ENCODE measurements at places on chromosomes 11 and 22.

GRCh38 chr22:38733724-38734381, 21.9 kb downstream of the SUN2 start:
- no peak for DNase-seq

DNA sequence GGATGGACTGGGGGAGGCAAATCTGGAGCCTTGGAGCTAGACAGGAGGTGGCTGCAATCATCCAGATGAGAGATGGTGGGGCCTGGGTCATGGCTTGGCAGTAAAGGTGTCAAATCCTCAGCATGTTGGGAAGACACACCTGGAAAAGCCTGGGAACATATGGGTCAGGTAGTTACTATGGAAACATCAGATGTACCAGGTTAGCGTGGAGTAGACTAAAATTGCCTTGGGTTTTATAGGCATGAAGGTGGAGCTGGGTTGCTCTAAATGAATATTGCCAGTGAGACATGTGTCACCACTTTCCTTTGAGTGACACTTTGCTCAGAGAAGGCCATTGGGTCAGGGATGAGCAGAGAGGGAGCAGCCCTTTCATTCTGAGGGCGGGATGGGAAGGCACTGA, 473.7 kb downstream of the TBC1D22A start:
- DNase-seq: no peak

DNA sequence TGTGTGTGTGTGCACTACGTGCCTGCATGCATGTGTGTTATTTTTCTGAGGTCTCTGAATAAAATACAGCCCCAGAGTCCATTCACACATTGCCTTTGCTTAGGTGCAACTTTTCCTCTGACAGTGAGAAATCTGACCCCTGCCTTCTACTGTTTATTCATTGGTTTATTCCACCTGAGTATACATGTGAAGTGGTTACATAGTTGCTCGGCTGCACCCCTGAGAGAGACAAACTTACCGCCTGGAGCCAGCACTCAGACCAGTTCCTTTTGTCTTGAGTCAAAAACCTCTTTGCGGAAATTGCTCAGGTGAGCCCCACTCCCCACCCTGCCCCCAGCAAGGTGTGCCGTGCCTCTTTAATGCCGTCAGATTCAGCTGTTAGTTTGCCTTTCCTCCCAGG, 363.6 kb downstream of the BRD1 start:
- DNase-seq: no peak

DNA sequence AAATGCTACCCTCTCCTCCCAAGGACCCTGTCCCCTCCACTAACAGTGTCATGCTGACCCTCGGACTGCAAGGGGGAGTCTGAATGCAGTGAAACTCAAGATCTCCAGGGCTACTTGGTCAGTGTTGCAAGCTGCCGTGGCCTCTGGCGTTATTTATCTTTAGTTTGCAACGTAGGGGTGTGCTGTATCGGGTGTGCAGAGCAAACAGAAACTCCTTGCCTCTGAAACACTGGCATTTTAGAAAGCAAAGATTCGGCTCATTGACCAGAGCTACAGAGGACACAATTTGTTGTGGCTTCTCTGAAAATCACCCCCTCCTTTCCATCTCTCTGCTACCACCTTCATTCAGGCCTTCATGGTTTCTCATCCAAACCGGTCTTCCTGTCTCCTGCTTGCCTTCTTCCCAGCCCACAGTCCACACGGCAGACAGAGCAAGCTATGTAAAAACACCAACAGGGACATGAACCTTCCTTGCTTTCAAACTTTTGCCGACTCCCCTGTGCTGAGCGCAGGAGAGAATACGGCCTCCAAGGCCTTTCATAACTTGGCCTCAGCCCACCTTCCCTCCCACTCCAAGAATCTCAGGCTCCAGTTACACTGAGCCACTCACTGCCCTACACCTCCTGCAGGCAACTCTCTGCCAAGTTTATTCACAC, 14.9 kb downstream of the FZD4 start:
- DNase-seq: no peak

GRCh38 chr22:47929073-47929472, 1166.6 kb downstream of the TBC1D22A start:
- no peak for DNase-seq

DNA sequence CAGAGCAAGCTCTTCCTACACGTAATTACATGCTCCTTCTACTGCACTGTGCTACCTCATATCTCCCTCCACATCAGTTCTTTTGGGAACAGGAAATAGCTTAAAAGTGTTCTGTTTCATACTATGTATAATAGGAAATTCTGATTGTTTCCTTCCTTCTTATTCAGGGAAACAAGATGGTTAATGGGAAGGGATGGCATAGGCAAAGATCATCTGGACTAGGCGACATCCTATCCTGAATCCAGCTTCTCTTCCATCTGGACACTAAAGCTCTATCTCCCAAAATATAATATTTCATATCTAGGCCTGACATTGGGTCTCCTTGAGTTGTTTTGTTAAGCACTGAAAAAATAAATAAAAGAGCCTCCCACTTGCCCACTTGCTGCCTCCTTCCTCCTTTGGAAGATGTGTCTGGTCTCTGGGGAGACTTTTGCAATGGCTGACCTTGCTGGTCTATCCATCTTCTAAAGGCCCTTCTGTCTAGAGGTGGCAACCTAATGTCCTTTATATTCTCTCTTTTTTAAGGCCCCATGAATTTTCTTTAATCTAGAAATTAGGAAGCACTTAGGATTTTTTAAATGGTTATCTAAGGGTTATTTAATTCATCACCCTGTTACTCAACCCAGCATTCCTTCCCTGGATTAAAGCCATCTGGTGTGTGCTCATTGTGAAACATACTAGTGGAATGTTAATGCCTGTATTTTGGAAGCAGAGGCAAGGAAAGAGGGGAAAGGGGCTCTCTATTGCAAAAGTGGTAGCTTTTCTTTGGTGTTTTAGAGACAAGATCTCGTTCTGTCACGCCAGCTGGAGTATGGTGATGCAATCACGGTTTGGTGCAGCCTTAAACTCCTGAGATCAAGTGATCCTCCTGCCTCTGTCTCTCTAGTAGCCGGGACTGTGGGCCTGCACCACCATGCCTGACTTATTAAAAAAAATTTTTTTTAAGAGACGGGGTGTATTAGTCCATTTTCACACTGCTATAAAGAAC, 20.6 kb downstream of the CLMP start:
- DNase-seq: peak; percentile 99

DNA sequence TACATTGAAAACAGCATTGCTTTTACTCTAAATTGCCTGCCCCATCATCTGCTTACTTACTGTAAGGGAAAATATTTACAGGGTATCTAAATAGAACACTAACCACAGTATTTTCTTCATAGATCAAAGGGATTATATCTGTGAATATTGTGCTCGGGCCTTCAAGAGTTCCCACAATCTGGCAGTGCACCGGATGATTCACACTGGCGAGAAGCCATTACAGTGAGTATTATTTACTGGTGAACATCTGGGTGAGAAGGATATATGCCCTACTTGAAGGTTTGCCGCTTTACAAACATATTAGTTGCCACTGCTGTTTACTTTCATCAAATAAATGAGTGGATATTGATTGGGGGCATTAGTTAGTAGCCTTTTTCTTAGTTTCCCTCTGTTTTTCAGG, 5.9 kb upstream of the CNTF start:
- peak; percentile 57 for DNase-seq

DNA sequence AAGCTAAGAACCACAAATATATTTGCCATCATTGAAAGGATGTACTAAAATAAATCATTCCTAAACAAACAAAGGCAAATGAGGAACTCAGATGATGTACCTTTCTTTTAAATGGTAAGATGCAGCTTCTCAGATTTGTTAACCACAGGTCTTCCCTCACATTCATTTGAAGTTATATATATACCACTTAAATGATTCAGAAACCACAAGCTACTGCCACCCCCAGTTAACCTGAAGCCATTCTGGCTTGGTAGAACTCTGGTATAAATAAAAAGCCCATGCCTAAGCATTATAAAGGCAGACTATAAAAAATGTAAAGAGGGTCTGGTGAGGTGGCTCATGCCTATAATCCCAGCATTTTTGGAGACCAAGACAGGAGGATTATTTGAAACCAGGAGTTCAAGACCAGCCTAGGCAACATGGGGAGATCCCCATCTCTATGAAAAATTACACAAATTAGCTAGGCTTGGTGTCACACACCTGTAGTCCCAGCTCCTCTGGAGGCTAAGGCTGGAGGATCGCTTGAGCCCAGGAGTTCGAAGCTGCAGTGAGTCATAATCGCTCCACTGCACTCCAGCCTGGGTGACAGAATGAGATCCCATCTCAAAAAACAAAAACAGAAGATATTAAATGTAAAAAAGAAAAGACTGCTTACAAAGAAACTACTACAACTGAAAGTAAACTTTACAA, 1185.3 kb downstream of the JRKL start:
- no peak for DNase-seq

- DNase-seq: no peak
These were observed 49.3 kb downstream of the PPME1 start for GRCh38 chr11:74220376-74220775.

DNA sequence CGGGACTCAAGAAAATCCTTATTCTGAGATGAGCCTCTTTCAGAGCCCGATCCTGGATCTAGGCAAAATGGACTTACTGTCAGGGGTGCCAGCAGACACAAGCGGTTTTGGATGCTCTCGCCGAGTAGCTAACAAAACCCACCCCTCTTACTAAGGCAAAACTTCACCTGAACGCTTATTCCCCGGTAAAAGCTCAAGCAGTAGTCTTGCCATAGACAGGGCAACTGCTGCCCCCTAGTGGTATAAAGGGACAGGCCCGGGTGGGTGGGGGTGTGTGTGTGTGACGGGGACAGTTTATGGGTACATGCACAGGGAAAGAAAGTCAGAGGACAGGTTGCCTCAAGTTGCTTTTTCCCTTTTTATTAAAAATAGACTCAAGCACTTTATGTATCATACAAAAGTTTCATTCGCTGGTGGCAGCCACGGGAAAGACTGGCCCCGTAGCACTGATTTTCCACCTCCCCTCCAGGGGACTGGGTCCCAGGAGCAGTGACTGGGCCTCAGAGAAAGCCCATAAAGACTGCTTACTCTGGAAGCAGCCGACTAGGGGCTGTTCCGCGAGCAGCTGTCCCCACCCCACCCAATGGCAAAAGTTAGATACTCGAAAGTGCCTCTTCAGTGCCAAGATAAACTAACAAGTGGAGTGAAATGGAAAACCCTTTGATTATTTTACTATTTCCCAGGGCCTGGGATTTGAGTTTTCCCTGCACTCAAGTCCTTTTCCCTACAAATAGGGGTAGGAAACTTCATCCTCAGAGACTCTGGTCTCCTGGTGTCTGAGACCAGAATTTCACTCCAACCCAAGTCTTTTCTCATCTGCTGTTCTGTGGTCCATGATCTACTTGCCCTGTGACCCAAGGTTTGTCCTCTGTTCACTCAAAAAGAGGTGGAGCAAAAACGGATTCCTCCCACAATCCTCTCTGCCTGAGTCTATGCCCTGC, 4.7 kb downstream of the YPEL4 start:
- peak; percentile 72 for DNase-seq

DNA sequence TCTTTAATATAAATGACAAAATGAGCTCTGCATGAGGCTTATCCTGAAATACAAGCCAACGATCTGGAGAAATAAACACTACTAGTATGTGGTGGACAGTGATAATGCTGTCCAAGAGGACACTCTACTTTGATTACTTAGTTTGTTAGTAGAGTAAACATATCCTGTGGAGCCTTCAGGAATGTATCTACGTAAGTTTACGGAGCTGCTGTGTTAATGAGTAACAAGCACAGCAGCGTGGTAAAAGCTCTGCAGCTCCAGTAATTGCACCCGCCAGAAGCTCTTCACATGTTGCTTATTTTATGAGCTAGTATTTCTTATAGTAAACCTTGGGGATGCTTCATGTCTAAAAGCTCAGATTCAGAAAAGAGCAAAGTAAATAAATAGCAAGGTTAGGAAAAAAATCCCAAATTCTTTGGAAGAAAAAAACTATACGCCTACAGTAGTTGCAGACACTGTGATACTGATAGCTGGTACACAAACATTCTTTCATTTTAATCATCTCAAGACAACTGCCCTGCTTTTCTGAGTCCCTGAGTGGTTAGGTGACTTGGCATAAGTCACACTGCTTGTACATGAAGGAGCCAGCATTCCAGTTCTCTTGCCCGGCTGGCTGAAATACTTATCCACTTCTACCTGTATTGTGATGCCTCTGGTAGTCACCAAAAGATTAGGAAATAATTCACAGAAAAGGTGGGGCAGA, 32.7 kb upstream of the CCDC34 start:
- no peak for DNase-seq

- DNase-seq: no peak
These were observed 8.2 kb upstream of the PRSS23 start for GRCh38 chr11:86792150-86792549.

DNA sequence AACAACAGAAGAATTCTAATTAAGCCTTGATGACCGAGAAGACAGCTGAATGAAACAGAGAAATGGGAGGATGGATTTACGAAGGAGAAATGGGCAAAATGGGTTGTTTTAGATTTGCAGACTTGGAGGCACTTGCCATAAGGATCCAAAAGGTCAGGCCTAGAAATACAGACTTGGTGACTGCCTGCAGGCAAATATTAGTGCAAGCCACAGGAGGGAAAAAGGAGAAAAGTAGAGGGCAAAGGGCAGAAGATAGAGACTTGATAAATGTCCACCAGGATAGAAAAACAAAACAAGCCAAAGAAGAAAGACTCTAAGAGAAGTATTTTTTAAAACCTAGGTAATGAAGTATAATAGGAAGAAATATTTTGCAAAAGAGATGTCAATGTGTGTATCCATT, 13.1 kb downstream of the CCDC34 start:
- DNase-seq: no peak

DNA sequence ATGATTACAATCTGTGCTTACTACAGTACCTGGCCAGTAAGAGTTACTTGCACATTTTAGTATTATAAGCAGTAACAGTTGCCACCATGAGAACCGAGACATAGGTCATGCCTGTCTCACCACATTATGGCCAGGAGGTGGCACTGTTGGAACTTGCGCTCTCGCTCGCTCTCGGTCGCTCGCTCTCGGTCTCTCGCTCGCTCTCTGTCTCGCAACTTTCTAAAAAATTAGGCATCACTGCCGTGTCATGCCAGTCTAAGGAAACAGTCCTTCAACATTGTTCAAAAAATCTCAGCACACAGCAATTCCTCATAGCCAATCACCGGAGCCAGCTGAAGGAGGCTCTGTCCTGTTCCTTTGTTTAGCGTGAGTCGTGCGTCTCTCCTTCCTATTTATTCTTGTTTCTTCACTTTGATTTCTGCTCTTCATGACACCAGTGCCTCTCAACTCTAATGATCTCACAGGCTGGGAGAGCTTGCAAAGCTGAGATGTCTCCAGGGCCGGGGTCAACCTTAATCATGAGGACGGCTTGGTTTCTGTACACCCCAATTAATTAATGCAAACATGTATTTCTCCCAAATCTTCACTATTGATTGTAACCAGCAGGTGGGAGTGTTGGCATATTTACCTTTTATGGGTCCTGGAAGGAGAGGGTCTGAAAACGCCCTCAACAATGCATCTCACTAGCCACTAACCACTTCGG, 6.3 kb upstream of the ADAMTS8 start:
- DNase-seq: peak; percentile 81

All from fibroblast of skin of scalp (primary cell).